Stimulated activated CD4-positive, alpha-beta T cell treated with anti-CD3 and anti-CD28 coated beads, Interleukin-1b, Interleukin-23, amount 100 ng/mL, for 1 hour (primary cell): ENCODE measurements at places on chromosomes 6 and 20.

- DNase-seq, result no peak
These were observed 23.6 kb upstream of the ARMC12 start for GRCh38 chr6:35713006-35713767.

- no peak for DNase-seq
These were observed 395.3 kb downstream of the CD109 start for GRCh38 chr6:74091136-74091793.

DNA sequence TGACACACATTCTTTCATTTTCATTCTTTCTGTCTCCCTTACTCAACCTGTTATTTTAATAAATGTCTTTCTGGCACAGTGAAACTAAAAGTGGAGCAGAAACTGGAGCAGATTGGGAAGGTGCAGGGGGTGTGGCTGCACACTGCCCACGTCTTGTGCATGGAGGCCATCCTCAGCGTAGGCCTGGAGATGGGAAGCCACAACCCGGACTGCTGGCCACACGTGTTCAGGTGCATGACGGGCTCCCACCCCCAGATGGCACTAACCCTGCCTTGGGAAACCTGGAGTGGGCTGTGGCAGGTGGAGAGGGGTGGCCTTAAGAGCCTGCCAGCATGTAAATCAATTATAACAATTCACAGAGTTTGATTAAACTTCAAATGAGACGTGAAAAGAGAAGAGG, 71.4 kb upstream of the PBOV1 start:
- DNase-seq, result no peak

- no peak for DNase-seq
These were observed 28.1 kb downstream of the LRFN2 start for GRCh38 chr6:40559056-40559455.

DNA sequence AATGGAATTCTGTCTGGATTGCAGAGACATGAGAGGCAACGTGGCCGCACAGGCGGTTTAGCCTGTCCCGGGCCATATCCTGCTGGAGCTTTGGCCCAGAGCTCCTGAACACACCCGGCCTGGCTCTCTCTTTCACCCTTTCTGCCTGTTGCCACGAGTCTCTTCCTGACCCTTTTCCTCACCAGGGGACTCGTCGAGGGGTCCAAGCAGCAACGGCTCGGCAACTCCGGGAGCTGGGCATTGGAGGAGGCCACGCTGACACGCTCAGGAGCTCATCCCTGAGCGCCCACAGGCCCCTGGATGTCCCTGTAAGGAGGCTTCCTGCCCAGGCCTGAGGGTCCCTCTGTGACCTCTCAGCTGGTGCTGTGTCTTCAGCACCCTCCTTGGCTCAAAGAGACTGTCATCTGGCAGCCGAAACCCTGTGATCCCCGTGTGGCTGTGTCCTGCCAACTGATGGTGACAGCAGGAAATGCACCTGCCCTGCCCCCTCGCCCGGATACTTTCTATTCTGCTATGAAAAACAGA, 103.8 kb downstream of the RNASET2 start:
- DNase-seq, result no peak

GRCh38 chr20:17872959-17873358, 95.6 kb downstream of the SNX5 start:
- no peak for DNase-seq

GRCh38 chr6:136077834-136078576, 172.1 kb downstream of the MTFR2 start:
- DNase-seq, result no peak

DNA sequence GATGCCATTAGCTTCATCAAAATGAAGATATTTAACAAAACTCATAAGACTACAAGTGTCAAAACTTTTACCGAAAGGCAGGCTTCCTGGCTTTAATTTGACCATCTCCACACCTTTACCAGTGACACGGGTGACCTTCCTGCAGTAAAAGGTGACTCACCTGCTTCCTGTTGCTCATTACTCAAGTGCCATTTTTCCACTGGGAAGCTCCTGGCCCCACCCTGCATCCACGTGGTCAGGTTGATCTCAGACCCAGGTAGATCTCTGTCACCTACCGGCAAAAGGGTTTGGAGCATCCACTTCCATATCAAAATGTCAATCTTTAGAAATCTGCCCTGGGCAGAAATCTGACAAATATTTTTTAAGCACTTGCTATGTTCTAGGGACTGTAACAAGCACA, 31.9 kb upstream of the CDH4 start:
- no peak for DNase-seq

DNA sequence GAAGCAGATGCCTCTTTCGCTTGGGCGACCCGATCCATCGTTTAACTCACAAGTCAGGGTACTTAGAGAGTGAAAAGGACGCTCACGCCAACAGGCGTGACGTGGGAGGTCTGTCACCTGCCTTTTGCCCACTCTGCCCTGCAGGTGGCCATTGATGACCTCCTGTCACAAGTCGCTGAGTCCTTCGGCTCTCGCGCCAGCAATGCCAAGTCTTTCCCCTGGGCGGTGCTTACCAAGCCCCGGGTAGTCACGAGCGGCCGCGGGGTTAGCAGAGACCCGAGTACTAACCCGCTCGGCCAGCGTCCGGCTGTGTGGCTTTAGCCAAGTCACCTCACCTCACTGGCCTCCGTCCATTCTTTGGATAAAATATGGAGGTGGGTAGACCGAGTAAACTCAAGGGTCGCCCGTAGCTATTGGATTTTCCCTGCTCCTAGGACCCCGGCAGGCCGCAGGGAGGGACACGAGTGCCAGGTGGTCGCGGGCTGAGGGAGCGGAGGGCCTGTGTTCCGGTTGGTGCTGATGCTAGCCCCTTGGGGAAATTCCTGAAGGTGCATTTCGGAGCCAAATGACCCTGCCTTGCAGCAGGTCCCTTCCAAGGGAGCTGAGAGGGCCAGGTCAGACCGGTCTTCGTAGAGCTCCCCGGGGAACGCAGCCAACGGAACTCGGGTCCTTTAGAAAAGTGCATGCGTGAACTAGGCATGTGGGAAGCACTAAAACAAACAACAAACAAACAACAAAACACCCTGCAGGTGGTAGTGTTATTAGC, 668 bp downstream of the PKIB start:
- no peak for DNase-seq

- DNase-seq, result no peak
These were observed 42.8 kb downstream of the MAP3K7 start for GRCh38 chr6:90544081-90544480.

- DNase-seq, result no peak
These were observed 2.5 kb downstream of the DEK start for GRCh38 chr6:18261877-18262276.

GRCh38 chr6:125041740-125042459, 79.7 kb downstream of the RNF217 start:
- no peak for DNase-seq

GRCh38 chr20:36549942-36550789, 8.8 kb downstream of the MYL9 start:
- no peak for DNase-seq

DNA sequence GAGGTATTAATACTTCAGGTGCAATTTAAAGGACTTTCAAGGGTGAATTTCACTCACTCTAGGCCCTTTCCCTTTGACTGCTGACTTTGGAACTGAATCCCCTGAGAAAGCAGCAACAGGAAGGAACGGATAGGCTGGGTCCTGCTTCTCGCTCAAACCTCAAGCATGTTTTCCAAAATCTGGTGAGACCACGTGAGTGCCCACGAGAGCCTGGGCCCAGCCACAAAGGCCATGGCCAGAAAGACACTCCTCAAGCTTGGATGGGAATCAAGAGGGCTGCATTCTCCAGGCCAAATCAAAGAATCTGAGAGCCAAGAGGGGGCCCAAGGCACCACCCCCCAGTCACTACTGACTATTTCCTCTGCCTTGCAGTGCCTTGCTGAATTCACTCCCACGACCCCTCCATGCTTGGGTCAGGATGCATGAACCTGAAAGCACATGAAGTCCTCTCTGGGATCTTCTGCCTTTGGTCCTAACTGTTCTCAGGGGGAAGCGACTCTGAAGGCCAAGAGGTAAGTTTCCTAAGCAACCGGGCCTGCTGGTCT, 146.1 kb downstream of the NFATC2 start:
- no peak for DNase-seq

DNA sequence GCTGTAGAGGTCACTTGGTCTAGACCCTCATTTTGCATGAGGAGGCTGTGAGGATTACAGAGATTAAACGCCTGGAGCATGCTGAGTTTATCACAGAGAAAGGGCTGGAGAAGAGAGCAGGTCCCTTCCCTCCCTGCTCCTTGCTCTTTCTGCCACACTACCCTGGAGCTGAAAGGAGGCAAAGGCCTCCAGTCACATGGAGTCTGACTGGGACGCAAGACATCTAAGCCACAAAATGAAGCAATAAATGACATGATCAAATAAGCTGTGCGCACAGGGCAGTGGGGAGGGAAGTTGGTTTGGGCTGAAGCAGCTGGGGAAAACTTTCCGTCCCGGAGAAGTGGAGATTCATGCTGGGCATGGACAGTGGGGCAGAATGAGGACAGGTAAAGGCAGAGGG, 33.3 kb downstream of the ATXN1 start:
- no peak for DNase-seq

DNA sequence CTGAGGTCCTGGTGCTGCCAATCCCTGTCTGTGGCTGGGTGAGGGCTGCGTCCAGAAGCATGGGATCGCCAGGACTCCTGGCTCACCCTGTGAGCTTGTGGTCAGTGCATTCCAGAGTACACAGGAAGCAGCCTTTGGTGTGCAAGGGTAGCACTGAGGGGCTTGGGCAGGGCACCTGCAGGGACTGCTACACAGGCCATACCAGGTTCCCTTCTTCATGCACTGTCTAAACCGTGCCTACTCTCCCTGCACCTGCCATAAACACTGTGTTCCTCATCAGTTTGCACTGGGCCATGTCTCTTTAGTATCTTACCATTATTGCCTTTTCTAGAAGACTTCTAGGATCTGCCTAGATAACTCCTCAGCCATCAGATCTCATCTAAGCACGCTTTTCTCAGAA, 72.8 kb upstream of the NKX2-2 start:
- no peak for DNase-seq

GRCh38 chr20:19895761-19896160, 121.4 kb upstream of the NAA20 start:
- DNase-seq, result no peak

- no peak for DNase-seq
These were observed 89.3 kb upstream of the EEF1E1 start for GRCh38 chr6:8191629-8192028.

DNA sequence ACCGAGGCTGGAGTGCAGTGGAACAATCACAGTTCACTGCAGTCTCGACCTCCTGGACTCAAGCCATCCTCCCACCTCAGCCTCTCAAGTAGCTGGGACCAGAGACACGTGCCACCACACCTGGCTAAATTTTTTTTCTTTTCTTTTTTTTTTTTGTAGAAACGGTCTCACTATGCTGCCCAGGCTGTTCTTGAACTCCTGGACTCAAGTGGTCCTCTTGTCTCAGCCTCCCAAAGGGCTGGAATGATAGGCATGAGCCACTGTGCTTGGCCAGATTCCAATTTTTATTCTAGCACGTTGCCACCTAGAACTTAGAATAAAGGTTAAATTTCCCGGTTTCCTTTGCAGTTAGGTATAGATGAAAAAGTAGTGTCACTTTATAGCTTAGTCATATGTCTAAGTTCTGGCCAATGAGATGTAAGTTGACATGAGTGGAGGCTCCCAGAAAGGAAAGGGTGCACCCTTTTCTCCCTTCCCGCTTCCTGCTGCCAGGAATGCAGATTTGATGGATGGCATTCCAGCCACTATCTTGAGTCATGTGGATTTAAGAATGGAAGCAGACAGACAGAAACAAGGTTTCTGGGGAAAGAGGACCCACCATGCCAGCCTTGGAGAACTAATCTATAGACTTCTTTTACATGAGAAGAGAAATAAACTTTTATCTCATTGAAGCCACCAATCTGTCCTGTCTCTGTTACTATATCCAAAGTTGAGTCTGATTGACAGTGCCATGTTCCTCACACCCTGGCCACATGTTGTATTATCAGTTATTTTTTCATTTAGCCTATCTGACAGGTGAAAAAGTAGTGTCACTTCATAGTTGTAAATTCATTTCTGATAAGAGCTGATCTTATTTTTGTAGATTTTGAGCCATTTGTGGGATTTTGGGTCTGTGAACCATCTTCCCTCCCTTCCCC, 60.6 kb upstream of the NCOA3 start:
- DNase-seq, result no peak
